ENCODE measurements at places on chromosomes 5 and 9. TPM values are rescaled to one million over a fixed set of nuclear protein-coding genes. Genes with fewer than 3 reads are reported as not detected.

DNA sequence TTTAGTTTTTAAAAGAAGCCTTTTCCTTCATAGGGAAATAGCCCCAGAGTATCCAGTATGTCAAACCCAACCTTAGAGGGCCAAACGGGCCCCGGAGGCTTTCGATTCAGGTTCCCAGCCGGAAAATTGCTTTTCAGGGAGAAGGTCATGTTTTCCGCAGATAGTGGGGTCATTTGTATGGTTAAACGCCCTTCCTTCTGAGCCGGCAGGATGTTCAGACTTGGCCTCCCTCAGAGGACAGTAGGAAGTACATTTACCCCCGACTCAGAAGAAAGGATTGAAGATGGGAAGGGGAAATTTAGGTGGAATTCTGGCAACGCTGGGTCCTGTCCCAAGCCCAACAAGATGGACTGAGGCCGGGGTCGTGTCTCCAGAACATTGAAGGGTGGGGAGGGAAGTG lies 195.2 kb downstream of the AOPEP start:
- H3K4me1 ChIP-seq, result no peaks in the 10 kb centered on the region
- no peak overlapping the region for H3K27ac ChIP-seq
- H3K27me3 ChIP-seq, result peaks cover 2% of the 10 kb centered on the region
- no peak overlapping the region for H3K4me3 ChIP-seq
- no peaks in the 10 kb centered on the region for H3K36me3 ChIP-seq

DNA sequence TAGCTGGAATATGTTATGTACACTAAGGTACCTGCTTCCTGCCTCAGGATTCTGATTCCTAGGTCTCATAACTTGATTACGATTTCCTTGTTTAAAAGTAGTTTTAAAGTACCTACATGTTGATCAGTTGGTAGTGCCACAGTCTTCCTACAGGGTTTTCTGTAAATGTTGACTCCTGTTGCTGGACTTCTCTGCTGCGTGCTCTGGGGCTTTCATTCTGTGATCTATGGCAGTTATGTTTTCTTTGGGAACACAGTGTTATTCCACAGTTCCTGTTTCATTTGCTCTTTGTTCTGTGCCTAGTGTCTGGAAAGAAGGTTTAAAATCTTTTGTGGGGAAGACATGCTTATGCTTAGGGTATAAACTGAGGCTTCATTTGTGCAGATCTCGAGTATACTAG lies 343.5 kb downstream of the PLK2 start:
- no peaks in the 10 kb centered on the region for H3K36me3 ChIP-seq
- H3K4me1 ChIP-seq, result no peaks in the 10 kb centered on the region
- no peak for DNase-seq
- H3K27me3 ChIP-seq, result no peaks in the 10 kb centered on the region
- H3K27ac ChIP-seq, result no peak overlapping the region

DNA sequence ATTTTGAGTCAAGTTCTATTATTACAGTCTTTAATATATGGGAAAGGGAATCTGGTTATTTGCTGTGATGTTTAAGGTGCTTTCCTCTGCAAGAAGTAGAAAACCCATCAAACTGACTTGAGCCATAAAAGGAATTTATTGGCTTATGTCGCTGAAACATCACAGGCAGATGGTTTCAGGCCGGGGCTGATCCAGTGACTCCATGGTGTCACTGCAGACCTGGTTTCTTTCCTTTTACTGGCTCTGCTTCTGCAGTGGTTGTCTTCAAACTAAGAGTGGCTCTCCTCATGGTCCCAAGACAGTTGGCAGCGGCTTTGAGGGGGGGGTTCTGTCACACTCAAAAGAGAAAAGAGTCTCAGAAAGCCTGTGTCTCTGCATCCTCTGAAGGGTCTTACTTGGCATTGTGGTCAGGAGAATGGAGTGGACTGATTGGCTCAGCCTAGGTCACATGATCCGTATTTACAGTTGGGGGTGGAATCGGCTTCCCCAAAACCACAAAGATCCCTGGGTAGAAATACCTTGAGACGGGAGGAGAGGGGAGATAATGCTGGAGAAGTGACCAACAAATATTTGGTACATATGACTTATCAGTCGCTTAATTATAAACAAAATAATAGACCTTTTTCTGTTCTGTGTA lies 106.3 kb downstream of the DAPK1 start:
- H3K36me3 ChIP-seq, result peaks cover 3% of the 10 kb centered on the region
- no peak for DNase-seq
- no peak overlapping the region for H3K4me3 ChIP-seq
- H3K4me1 ChIP-seq, result peaks cover 4% of the 10 kb centered on the region

DNA sequence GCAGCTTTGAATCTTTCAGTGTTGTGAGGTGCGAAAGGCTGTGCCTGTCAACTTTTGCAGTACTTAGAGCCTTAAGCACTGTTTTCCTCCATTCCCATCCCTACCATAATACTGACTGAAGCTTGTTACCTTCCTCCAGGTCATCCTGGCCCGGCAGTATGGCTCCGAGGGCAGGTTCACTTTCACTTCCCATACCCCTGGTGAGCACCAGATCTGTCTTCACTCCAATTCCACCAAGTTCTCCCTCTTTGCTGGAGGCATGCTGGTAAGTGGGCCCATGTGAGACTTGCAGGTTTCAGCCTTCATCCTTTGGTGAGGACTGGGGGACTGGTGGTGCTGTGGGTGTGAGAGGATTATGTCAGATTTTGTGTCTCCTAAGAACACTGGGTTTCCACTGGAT lies 1.5 kb downstream of the TMED9 start:
- peak overlapping the region; percentile 98 for H3K4me3 ChIP-seq
- no peak for DNase-seq
- H3K36me3 ChIP-seq, result peaks cover 52% of the 10 kb centered on the region
- peak overlapping the region; percentile 44 for H3K27ac ChIP-seq
- H3K27me3 ChIP-seq, result peaks cover 17% of the 10 kb centered on the region

- H3K27me3 ChIP-seq, result no peaks in the 10 kb centered on the region
- H3K36me3 ChIP-seq, result no peaks in the 10 kb centered on the region
- H3K4me3 ChIP-seq, result no peak within 1 kb of the TSS
- no peak within 1 kb of the TSS for H3K27ac ChIP-seq
These were observed at the start of gene ZNF474 for GRCh38 chr5:122129306-122129705. TSS of gene ZNF474 (plus strand) at chr5:122129546. CDS start at chr5:122151991, 22,445 bp downstream.

DNA sequence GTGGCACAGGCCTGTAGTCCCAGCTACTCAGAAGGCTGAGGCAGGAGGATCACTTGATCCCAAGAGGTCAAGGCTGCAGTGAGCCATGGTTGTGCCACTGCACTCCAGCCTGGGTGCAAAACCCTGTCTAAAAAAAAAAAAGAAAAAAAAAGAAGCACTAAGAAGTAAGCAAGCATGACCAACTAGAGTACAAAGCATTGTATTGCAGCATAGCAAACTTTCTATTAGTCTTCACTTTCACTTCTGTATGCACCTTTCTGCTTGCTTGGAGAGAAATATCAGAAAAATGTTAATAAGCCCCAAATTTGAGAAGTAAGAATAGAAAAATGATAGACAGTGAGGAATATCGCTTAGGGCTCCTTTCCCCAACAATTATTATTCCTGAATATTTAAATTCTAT lies 497.7 kb upstream of the WWC1 start:
- DNase-seq, result no peak
- no peak overlapping the region for H3K27ac ChIP-seq
- no peak overlapping the region for H3K4me3 ChIP-seq
- no peaks in the 10 kb centered on the region for H3K27me3 ChIP-seq
- H3K36me3 ChIP-seq, result no peaks in the 10 kb centered on the region

DNA sequence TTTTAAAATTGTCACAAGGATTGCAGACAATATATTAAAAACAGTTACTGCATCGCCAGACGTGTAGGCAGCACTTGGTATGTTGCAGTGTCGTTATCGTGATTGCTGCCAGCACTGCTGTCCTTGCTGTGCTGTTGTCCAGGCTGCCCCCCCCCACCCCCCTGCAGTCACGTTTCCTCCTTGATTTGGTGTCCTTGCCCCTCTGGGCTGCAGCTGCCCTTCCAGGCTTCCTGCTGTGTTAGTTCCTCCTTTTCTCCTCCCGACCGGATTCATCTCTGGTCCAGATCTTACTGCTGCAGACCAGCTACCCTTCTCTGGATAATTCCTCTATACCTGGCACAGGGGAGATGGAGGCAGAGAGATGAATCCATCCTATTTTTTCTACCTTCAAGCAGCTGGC lies 298.9 kb downstream of the TRIM32 start:
- H3K36me3 ChIP-seq, result no peaks in the 10 kb centered on the region
- H3K4me1 ChIP-seq, result no peaks in the 10 kb centered on the region
- no peak for DNase-seq
- no peaks in the 10 kb centered on the region for H3K27me3 ChIP-seq
- H3K4me3 ChIP-seq, result no peak overlapping the region
- H3K27ac ChIP-seq, result no peak overlapping the region

DNA sequence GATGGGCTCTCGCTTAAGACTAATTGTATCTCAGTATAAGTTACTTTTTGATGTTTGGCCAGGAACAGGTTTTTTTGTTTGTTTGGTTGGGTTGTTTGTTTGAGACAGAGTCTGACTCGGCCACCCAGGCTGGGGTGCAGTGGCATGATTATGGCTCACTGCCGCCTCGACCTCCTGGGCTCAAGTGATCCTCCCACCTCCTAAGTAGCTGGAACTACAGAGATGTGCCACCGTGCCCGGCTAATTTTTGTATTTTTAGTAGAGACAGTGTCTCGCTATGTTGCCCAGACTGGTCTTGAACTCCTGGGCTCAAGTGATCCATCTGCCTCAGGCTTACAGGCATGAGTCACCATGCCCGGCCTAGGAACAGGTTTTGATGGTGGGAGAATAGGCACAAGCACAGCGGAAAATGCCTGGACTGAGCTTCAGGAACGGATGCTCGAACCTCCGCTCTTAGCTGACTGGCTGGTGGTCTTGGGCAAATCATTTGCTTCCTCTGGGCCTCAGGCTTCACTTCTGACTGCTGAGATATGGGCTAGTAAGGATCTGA lies 11.4 kb upstream of the SYNPO start:
- no peak overlapping the region for H3K4me3 ChIP-seq
- peaks cover 4% of the 10 kb centered on the region for H3K4me1 ChIP-seq
- H3K27me3 ChIP-seq, result peaks cover 16% of the 10 kb centered on the region
- DNase-seq, result no peak
- H3K36me3 ChIP-seq, result no peaks in the 10 kb centered on the region

- no peaks in the 10 kb centered on the region for H3K27me3 ChIP-seq
- H3K4me1 ChIP-seq, result peaks cover 78% of the 10 kb centered on the region
- peak; percentile 55 for DNase-seq
- H3K4me3 ChIP-seq, result peak within 1 kb of the TSS; percentile 87
- H3K27ac ChIP-seq, result peak within 1 kb of the TSS; percentile 86
These were observed at the start of gene SEMA4D for GRCh38 chr9:89497978-89498851. TSS of gene SEMA4D (minus strand) at chr9:89498113. CDS start at chr9:89405456, 92,657 bp downstream.

GRCh38 chr9:23907343-23907742 lies 81.3 kb upstream of the ELAVL2 start:
- DNase-seq, result no peak
- H3K4me1 ChIP-seq, result no peaks in the 10 kb centered on the region
- H3K36me3 ChIP-seq, result no peaks in the 10 kb centered on the region
- H3K4me3 ChIP-seq, result no peak overlapping the region
- H3K27ac ChIP-seq, result no peak overlapping the region

GRCh38 chr5:34918025-34918424 lies 2.5 kb downstream of the BRIX1 start:
- no peak overlapping the region for H3K4me3 ChIP-seq
- peaks cover 26% of the 10 kb centered on the region for H3K4me1 ChIP-seq
- no peaks in the 10 kb centered on the region for H3K27me3 ChIP-seq
- peak overlapping the region; percentile 82 for H3K27ac ChIP-seq
- H3K36me3 ChIP-seq, result peaks cover 61% of the 10 kb centered on the region

DNA sequence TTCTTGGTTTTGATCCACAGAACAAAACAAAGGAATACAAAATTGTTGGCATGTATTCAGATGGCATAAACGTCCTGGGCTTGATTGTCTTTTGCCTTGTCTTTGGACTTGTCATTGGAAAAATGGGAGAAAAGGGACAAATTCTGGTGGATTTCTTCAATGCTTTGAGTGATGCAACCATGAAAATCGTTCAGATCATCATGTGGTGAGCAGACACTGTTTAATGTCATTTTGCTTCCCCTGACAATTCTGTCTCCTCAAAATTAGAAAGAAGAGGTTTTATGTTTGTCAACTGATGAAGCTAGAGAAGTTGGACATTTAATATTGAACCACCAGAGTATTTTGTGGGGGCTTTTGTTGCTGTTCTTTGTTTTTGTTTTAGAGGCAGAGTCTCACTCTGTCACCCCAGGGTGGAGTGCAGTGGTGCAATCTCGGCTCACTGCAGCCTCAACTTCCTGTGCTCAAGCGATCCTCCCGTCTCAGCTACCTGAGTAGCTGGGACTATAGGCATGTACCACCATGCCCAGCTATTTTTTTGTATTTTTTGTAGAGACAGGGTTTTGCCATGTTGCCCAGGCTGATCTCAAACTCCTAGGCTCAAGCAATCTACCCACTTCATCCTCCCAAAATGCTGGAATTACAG lies 82.0 kb downstream of the SLC1A1 start:
- DNase-seq, result no peak
- H3K4me1 ChIP-seq, result peaks cover 26% of the 10 kb centered on the region
- H3K36me3 ChIP-seq, result no peaks in the 10 kb centered on the region
- H3K27me3 ChIP-seq, result no peaks in the 10 kb centered on the region
- no peak overlapping the region for H3K4me3 ChIP-seq
- H3K27ac ChIP-seq, result no peak overlapping the region

DNA sequence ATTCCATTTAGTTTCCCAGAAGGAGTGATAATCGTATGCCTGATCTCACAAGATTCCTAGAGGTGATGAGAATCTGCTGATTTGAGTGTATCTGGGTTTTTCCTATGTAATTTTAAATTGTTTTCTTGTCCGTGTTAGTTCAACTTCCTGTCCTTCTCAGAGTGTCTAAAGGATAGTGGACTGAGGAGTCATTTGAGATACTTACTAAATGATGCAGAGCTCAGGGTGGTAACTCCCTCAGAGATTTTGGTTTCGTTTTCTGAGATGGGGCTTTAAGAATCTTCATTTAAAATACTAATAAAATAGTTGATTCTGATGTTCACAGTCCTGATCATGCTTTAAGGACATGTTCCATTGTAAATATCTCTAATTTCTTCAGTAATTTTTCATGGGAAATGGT lies 30.3 kb downstream of the MELK start:
- H3K4me3 ChIP-seq, result no peak overlapping the region
- H3K27ac ChIP-seq, result peak overlapping the region; percentile 57
- H3K4me1 ChIP-seq, result peaks cover 12% of the 10 kb centered on the region
- DNase-seq, result no peak

DNA sequence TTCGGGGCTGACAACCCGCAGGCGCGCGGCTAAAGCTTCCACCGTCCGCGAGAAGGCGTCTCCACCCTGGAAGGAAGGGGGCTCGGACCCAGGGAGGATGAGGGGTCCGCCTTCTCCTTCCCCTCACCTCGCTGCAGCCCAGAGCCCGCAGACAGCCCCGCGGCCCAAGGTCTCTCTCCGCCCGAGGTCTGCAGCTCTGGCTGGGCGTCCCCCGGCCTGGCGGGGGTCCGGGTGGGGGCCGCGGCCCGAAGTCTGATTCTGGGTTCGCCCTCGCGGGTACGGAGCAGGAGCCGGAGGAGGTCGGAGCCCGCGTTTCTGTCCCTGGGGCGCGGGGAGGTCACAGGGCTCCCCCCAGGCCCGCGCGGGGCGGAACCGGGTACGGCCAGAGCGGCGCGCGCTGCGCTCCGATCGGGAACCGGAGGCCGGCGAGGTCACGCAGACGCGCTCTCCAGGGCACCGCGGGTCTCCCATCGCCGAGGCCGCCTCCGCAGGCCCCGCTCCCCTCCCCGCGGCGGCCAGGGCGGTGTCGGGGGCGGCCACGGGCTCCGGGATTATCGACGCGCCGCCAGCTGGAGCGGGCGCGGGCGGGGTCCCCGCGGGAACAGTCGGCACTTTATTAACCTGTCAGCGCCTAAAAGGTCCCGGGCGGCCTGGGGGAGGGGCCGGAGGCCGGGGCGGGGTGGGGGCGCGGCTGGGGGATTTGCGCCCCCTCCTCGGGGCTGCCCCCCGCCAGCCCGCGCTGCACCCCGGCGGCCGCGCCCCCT lies 11.6 kb downstream of the LHX3 start:
- no peak overlapping the region for H3K27ac ChIP-seq
- H3K4me3 ChIP-seq, result no peak overlapping the region
- DNase-seq, result no peak
- peaks cover 48% of the 10 kb centered on the region for H3K27me3 ChIP-seq
- H3K4me1 ChIP-seq, result peaks cover 2% of the 10 kb centered on the region

The LCN6 gene
- total RNA-seq, result not detected

The SHROOM1 gene
- total RNA-seq, result 9.3 TPM

The WDR5 gene
- 58.9 TPM for total RNA-seq

The ADRA1B gene
- not detected for total RNA-seq

Measured in activated T-helper 2 cell treated with anti-CD3 and anti-CD28 coated beads, Interferon-gamma antibody, Interleukin-2, Interleukin-4, amounts not matched to agents 10 μg/mL and 5 μg/mL and 100 μg/mL, durations not matched to agents 14 hours and 24 hours and 36 hours (primary cell).